ENCODE measurements at places on chromosomes 4 and X.

GRCh38 chrX:110041980-110042379 lies 39.1 kb downstream of the TMEM164 start:
- DNase-seq, result no peak

DNA sequence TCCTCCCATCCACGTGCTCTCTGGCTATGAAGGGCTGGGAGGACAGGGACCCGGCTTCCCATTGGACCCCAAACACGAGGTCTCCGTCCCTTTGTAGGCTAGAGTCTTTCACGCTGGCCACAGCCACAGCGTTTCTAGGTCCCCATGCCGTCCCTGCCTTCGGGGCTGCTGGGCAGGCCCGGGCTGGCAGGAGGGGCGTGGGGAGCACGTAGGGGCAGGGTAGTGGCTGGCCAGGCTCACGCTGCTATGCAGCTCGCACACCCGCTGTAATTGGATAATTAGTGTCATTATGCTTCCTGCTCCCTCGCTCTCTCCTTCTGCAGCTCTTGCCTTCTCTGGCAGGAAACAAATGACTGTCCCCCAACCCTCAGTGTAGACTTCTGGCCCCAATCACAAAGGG lies 9.8 kb downstream of the ATP2B3 start:
- no peak for DNase-seq

GRCh38 chr4:4762909-4763821 lies 96.3 kb upstream of the MSX1 start:
- DNase-seq, result no peak

DNA sequence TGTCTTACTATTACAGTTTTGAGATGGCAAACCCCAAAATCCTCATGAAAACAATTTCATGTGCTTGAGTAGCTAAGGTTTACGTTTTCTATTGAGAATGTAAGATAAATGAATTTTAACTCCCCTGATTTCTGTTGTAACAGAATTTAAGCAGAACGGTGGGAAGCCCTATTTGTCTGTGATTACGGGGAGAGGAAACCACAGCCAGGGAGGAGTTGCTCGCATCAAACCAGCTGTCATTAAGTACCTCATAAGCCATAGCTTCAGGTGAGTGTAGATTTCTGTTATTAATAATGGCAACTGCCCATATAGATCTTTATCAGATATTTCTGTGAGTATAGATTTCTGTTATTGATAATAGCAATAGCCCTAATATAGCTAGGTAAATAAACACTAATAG lies 44.2 kb upstream of the RHOH start:
- DNase-seq, result no peak

GRCh38 chrX:21355831-21356230 lies 18.4 kb upstream of the CNKSR2 start:
- DNase-seq, result no peak
